ENCODE measurements at places on chromosomes 4 and X. TPM values are rescaled to one million over a fixed set of nuclear protein-coding genes. Genes with fewer than 3 reads are reported as not detected.

GRCh38 chr4:525660-526059, 26.6 kb downstream of the PIGG start:
- H3K36me3 ChIP-seq: no peaks in the 10 kb centered on the region
- H3K4me1 ChIP-seq: no peaks in the 10 kb centered on the region
- no peak overlapping the region for H3K27ac ChIP-seq
- no peaks in the 10 kb centered on the region for H3K27me3 ChIP-seq
- DNase-seq: no peak

GRCh38 chr4:108168671-108169523, at the start of gene LEF1:
Gene LEF1, minus strand, starts transcription at chr4:108168932. Its CDS starts 1,165 bp downstream, at chr4:108167767.
- peak within 1 kb of the TSS; percentile 17 for H3K27ac ChIP-seq
- DNase-seq: peak; percentile 49
- H3K4me3 ChIP-seq: peak within 1 kb of the TSS; percentile 32
- H3K4me1 ChIP-seq: no peaks in the 10 kb centered on the region

DNA sequence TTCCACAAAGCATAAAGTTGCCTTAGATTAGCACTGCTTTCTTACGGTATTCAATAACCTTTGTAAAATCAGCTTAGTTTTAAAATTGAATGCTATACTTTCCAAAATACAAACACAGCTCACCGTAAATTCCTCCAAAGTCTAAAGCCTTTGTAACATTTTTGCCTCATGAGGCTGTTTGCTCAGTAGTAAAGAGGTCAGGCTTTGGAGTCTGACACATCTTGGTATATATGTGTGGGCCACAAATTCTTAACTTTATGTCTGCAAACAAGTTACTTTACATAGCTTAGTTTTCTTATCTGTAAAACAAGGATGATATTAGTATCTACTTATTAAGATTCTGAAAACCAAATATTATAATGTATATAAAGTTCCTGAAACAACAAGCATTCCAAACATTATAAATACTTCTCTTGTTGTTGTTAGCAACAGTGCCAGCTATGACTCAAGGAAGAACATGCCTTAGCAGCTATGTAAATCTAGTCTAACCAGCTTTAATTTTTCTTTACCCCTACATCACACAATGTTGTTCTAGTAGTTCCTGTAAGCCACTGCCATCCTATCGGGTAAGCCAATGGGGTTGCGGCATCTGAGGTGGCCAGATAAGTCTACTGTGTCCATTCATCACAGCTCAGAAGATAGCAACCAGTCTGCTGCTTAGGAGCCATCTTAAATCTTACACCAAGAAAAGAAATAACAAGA, 709.0 kb downstream of the KLHL13 start:
- no peak for DNase-seq
- no peaks in the 10 kb centered on the region for H3K4me1 ChIP-seq
- H3K27me3 ChIP-seq: no peaks in the 10 kb centered on the region
- no peak overlapping the region for H3K27ac ChIP-seq
- no peak overlapping the region for H3K4me3 ChIP-seq
- no peaks in the 10 kb centered on the region for H3K36me3 ChIP-seq

PABPC1L2A gene
- 0.14 TPM for total RNA-seq
